ENCODE measurements at places on chromosomes 7 and 10.

- no peak for DNase-seq
These were observed 69.0 kb downstream of the LHFPL3 start for GRCh38 chr7:104397442-104397841.

DNA sequence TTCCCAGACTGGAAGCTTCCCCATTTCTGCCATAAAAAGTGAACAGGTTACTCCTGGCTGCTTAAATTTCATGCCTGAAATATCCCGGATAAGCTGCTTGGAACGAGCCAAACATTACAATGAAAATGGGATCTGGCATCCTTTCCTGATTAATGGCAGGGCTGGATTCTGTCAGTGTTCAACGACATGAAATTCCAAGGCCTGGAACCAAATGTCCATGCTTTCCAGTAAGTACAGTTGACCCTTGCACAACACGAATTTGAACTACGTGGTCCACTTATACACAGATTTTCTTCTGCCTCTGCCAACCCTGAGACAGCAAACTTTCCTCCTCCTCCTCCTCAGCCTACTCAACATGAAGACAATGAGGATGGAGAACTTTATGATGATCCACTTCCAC, 65.4 kb downstream of the SGMS1 start:
- no peak for DNase-seq

DNA sequence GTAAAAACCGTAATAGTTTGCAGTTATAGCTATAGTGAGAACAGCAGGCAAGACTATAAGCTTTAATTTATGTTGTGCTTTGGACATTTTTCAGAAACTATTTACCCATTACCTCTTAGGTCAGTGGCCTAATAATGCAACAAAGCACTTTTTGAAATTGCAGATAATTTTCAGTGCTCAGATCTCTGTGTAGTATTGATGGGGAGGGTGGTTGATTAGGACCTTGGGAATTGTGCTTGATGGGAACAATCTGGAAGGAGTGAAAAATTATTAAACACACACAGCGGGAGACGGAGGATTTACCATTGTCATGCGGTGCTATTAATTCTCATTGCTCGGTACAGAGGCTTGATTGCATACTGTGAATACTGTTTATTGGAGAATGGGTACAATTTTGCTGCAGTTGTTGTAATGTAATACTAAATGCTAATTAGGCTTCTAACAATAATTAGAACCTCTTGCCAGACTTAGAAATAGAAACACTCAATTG, 304.8 kb downstream of the LRMDA start:
- no peak for DNase-seq

DNA sequence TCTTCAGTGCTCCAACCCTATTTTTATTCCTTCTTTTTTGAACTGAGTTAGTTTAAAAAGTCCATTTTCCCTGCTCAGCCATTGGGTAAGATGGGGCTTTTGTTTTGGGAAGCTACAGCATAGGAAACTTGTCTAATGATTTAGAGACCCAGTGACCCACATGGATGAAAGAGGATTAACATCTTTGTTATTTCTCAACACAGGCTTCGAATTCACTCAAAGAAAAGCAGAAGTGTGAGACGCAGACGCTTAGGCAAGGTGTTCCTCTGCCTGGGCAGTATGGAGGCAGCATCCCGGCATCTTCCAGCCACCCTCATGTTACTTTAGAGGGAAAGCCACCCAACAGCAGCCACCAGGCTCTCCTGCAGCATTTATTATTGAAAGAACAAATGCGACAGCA, 152.0 kb downstream of the HDAC9 start:
- DNase-seq: no peak

- DNase-seq: no peak
These were observed 22.8 kb upstream of the AGK start for GRCh38 chr7:141528399-141528798.

DNA sequence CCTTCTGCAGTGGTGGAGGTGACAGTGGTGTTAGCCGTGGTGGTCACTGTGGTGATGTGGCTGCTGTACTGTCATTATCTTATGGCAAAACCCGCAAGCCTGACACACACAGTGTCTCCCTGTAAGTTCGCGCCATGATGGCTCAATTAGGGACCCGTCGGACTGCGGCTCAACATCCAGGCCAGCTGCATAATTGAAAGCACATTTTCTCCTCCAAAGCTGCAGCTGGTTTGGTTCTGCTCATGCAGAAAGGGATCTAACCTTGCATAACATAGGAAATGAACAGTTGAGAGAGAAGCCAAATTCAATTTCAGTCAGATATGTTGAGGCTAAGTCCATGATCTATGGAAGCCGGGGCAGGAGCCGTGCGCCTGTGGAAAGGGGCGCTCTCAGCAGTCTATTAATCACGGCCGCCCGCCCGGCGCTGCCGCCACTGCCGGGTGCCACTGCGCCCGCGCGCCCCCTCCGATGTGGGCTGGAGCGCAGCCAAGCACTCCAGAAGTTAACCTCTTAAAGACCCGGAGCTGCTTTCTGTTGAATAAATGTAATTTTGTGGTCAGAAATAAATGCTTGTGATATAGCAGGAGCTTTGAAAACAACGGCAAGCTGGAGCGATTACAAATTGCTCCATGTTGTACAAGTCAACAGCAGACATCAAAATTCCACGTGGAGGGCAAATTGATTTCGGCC, 227.7 kb downstream of the CUX1 start:
- no peak for DNase-seq

DNA sequence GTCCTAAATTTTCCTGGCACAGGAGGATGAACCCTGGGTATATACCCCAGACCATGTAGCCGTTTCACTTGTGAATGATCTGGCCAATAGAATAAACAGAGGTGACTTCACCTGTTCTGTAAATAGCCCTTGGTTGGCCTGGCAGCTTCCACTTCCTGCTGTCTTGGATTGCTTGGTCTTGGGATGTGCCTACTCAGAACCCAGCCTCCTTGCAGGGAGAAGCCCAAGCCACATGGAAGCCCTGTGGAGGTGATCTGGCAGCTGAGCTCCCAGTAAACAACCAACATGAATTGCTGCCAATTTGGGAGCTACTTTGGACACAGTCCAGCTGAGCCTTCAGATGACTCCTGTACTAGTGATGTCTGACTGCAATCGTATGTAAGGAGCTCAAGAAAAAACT, 4.8 kb upstream of the RAPGEF5 start:
- DNase-seq: no peak

GRCh38 chr10:86109421-86109820, 257.2 kb downstream of the GRID1 start:
- no peak for DNase-seq

DNA sequence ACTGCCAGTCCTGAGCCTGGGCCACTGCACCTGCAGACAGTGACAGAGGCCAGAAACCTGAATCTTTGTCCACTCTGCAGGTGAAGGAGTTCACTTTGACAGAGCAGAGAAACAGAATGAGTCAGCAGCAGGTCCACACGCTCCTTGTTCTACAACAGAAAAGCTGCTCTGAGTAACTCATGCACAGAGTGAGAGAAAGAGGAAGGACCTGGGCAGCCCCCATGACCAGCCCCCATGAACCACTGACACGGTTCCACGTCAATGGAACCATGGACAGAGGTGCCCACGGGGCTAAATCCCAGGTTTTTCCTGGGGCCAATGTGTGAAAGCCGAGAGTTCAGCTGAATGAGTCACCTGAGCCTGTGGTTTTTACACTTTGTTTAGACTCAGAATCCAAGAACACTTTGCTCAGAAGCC, 40.8 kb upstream of the CTBP2 start:
- DNase-seq: no peak

DNA sequence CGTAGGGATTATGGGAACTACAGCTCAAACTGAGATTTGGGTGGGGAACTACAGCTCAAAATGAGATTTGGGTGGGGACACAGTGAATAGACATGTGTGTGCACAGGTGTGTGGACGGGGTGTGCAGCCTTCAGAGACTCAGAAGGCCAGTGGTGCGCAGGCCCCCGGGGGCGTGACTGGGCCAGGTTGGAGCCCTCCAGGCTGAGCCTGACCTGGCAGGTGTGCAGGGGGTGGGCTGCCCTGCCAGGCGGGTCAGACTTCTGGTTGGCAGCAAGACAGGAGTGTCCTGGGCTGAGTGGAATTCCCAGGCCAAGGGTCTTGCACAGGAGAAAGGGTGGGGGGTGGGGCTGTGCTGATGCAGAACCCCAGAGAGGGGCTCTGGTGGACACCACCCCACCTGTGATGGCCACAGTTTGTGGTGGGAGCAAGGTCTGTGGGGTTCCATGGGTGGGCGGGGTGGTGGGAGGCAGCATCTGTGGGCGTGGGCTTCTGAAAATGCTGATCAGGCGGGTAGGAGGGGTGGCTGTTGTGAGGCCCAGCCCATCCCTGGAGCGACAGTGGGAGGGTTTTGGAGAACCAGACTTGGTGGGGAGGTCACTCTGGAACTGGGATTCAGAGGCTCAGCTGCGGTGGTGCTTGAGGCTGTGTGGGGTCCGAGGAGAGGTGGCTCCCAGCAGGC, 29.3 kb upstream of the PSMG3 start:
- no peak for DNase-seq

DNA sequence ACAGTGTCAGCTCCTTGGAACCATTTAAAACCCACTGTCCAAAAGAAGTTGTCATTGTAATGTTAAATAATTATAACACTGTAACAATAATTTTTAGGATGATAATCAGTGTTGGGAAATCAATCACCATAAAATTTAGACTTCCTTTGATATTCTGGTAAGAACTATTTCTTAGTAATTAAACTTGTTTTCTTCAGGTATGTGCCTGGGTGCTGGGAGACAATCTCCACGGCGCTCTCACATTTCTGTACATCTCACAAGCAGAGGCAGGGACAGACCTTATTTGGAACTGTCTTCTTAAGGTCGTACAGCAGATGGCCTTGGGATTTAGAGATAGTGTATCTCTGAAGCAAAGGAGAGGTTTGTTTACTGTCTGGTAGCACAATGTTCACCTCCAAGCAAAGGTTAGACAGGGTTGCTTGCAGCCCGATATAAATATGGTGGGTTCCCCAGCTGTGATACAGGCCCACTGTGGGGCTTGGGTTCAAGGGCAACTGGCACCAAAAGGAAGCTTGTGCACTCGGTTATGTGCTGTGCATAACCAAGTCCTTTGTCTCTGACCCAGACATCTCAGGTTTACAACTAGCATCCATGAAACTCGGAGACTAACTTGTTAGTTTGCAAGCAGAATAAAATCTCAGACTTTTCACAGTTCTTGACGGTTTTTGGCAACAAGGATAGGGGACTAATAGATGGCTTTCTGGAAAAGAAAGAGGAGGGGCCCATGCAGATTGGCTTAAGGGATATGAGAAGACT, 125.5 kb downstream of the RNF32 start:
- DNase-seq: no peak
